Kidney glomerular epithelial cell (primary cell): ENCODE measurements at places on chromosomes 16 and 17.

DNA sequence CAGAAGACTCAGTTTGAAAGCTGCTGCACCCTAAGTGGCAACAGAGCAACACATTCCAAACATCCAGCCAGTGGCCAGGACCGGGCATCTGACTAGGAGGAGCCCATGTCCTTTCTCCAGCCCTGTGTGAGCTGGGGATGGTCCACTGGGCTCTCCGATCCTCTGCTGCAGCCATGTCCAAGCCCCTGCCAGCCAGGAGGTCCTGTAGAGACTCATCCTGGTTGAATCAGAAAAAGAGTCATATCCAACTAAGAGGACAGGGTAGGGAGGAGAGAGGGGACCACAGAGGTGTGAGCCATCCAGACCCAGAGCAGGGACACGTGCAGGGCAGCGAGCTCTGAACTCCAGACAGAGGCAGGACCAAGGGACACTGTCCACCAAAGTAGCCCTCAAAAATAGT, 163.0 kb upstream of the CDH5 start:
- no peak for DNase-seq

GRCh38 chr17:20216154-20216815, 207.1 kb downstream of the SPECC1 start:
- peak; percentile 68 for DNase-seq

DNA sequence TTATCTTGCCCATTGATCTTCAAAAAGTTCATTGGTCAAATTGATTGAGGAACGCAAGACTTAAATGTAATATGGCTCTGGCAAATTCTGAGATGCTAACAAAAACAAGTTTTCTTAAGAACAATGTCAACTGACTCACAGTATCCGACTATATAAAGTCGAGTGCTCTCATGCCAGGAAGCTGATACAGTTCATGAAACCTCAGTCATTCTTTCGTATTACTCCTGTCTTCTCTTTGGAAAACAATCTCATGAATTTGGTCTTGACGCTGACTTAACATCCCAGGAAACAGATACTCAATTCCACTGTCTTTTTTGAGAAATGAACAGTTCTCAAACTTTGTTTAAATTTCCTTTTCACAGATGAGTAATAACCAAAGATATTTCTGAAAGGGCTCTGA, 704.9 kb downstream of the MAF start:
- DNase-seq, result peak; percentile 8

- peak; percentile 60 for DNase-seq
Observed at GRCh38 chr17:30021708-30022317, 80.4 kb downstream of the EFCAB5 start.

- no peak for DNase-seq
Observed at GRCh38 chr16:80591071-80591915, 50.5 kb downstream of the DYNLRB2 start.

DNA sequence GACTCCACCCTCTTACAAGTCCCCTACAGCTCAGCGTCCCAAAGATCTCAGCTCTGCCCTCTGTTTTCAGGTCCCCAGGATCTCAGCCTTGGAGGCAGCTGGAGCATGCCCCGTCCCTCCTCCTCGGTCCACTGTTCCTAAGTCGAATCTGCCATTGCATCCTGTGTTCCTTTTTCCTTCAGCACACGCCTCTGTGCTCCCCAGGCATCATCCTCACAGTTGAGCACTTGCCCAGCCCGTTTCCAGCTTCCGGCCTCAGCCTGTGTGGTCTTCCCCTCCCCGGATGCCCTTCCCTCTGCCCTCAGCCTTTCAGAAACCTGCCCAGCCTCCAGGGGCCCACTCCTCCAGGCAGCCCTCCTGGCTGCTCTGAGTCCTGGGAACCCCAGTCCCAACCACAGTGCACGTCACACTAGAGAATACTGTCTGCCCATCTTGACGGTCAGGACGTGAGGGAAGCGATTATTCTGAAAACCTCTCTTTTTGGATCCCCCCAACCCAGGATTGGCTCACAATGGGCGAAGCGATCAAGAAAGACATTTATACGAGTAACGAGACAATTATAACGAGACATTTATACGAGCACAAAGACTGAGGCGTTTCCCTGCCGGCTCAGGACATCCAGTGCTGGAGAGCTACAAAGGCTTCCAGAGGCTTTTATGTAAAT, 41.4 kb downstream of the RPH3AL start:
- no peak for DNase-seq

DNA sequence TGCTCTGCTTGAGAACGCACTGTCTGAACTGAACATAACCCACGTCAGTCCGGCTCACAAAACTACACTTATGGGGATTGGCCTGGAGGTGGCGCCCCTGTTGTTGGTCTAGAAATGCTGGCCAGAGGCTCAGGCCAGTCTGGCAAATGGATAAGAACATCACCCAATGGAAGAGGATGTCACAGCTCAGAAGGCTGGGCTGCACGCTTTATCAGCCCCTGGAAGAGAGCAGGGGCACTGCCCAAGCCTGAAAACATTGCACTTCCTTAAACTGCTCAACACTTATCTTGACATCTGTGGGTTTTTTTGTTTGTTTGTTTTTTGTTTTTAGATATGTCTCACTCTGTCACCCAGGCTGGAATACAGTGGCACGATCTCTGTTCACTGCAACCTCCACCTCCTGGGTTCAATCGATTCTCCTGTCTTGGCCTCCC, 24.8 kb upstream of the BPTF start:
- peak; percentile 55 for DNase-seq

DNA sequence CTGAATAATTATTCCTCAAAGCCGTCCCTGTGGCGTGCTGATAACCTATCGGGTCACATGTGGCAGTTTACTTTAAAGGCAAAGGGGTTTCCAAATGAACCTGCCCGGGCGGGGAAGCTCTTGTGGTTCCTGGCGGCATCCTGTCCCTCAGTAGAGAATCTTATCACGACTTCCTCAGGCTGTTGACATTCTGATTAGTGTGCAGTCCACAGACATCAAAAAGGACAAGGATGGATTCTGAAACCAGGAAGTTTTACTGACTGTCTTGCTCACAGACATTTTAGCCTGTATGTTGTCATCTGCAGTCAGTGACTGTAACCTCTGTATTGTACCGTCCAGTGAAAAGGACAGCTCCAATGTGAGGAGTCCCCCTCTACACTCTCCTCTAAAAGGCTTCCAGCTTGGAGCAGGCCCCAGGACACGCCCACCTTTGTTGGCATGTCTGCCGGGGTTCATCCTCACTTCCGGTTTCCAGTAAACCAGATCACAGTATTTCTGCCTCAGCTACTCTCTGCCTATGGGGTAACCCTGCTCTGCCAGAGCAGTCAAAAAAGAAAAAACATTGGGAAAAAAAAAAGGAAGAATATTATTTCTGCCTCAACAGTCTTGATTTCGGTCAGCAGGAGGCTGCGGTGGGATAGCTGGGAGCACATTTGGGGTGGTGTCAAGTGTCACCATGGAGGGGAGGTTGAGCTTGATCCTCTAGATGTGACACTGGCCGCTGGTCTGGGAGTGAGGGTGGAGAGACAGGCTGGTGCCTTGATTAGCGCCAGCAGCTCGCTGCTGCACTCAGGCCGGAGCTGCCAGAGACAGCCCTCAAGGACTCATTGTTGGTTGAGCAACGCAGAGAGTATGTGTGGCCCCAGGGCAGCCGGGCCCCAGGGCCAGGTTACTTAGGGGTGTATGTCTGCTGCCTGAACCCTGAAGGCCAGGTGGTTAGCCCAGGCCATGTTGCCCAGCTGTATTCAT, 89.0 kb upstream of the DNAH17 start:
- no peak for DNase-seq

DNA sequence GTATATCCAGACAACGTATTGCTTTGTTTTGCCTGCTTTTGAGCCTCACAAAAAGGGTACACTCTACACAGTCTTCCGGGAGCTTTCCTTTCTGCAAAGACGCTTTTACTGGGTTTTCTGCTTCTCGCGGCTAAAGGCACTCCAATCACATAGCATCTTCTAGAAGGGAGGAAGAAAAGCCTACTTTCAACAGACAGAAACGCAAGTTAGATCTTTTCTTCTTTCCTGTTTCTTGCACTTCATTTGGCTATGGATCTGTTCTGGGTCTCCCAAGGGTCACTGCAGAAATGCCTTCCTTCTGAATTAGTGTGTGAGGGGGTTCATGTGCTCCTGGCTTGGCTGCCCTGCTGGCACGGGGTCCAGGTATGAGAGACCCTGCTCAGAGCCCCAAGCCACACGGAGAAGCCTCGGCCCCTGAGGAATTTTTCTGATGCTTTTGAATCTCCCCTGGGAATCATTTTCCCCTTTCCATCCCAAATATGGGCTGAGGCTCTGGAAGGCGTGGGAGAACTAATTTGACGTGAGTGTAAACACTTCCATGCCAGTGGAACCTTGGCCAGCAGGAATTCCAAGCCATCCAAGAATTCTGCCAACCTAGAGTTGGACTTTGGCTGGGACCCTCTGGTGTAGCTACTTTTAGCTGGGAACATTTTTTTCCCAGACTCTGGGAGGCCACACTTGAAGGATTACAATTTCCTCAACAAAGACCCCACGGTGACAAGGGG, 49.6 kb upstream of the NKD1 start:
- DNase-seq, result no peak

- DNase-seq, result peak; percentile 32
Observed at GRCh38 chr17:19646788-19647696, 1.5 kb upstream of the ALDH3A2 start.

GRCh38 chr17:56710986-56711385, 117.5 kb downstream of the NOG start:
- DNase-seq, result no peak

- DNase-seq, result no peak
Observed at GRCh38 chr17:32671896-32672295, 185.1 kb downstream of the CDK5R1 start.

DNA sequence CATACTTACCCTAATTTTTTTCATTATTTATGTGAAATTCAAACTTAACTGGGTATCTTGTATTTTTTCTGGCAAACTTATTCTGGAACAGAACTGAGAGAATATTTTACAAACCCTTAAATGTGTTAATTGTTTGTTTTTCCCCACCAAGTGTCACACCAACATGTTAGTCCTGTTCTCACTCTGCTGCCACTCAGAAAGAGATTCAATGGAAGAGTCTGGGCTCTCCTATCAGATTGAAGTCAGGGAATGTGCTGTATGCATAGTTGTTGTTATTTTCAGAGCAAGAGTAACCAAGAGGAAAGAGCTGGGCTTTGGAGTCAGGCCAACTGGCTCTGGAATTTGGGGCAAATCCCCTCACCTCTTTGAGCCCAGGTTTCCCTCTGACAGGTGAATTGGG, 43.2 kb downstream of the SLC6A2 start:
- DNase-seq, result no peak
